ENCODE measurements at places on chromosomes 6 and 20. TPM values are rescaled to one million over a fixed set of nuclear protein-coding genes. Genes with fewer than 3 reads are reported as not detected.

The PARD6B gene
- total RNA-seq = 4.1 TPM

The TTBK1 gene
- 0.14 TPM for total RNA-seq

The FAM209A gene
- 0.62 TPM for total RNA-seq

The MAP1LC3A gene
- 0.62 TPM for total RNA-seq

The RIMS4 gene
- total RNA-seq = not detected

The SENP6 gene
- total RNA-seq = 68.2 TPM

The NOL7 gene
- total RNA-seq = 121 TPM

The SEL1L2 gene
- not detected for total RNA-seq

The GLP1R gene
- 0.56 TPM for total RNA-seq

The TP53INP2 gene
- 2.6 TPM for total RNA-seq

DNA sequence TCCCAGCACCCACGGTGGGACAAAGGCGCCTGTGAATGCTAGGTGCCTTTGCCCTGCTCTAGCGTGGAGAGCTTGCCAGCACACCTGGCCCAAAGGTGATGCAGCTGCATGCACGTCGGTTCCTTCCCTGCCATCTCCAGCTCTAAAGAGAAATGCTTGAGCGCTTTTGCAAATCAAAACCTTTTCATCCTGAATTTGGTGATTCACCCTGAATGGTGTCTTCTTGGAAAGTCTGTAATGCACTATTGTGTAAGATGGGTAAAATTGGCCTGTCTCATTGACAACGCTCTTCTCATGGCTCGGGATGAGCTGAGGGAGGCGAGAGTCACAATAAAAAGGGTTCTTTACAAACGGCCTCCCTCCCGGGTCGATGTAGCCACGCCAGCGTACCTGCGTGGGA lies 103.1 kb upstream of the ID4 start:
- H3K36me3 ChIP-seq = no peaks in the 10 kb centered on the region
- peaks cover 5% of the 10 kb centered on the region for H3K27me3 ChIP-seq
- DNase-seq = no peak
- H3K27ac ChIP-seq = no peak overlapping the region
- H3K4me1 ChIP-seq = no peaks in the 10 kb centered on the region
- H3K4me3 ChIP-seq = no peak overlapping the region

- H3K27ac ChIP-seq = no peak overlapping the region
- no peak overlapping the region for H3K4me3 ChIP-seq
- peaks cover 4% of the 10 kb centered on the region for H3K4me1 ChIP-seq
- no peak for DNase-seq
Observed at GRCh38 chr6:37068356-37069270, 63.2 kb downstream of the FGD2 start.

GRCh38 chr20:13186043-13186774 lies 34.9 kb upstream of the ISM1 start:
- no peak for DNase-seq
- H3K4me1 ChIP-seq = peaks cover 10% of the 10 kb centered on the region
- H3K36me3 ChIP-seq = peaks cover 6% of the 10 kb centered on the region
- peaks cover 14% of the 10 kb centered on the region for H3K27me3 ChIP-seq

GRCh38 chr6:77403424-77403823 lies 59.9 kb downstream of the HTR1B start:
- no peaks in the 10 kb centered on the region for H3K36me3 ChIP-seq
- no peak for DNase-seq
- H3K4me1 ChIP-seq = no peaks in the 10 kb centered on the region
- no peak overlapping the region for H3K4me3 ChIP-seq
- no peaks in the 10 kb centered on the region for H3K27me3 ChIP-seq

DNA sequence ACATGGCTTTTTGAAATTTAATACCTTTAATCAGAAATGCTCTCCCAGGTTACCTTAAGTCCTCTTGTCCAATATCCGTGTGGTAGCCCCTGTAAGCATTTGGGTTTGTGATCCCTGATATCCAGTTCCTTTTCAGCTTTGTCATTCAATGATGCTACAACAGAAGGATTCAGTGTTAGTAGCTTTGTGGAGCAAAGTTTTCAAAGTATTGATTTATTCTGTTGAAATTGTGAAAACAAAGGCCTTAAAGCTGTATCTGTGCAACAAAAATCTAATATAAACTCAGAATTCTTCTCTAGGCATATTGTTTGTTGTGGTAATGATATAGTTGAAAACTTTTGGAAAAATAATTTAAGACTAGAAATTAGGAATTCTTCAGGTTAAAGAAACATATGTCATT lies 91.9 kb downstream of the ADGRB3 start:
- H3K27ac ChIP-seq = no peak overlapping the region
- H3K4me3 ChIP-seq = no peak overlapping the region
- no peak for DNase-seq
- H3K4me1 ChIP-seq = no peaks in the 10 kb centered on the region
- H3K27me3 ChIP-seq = no peaks in the 10 kb centered on the region
- no peaks in the 10 kb centered on the region for H3K36me3 ChIP-seq

DNA sequence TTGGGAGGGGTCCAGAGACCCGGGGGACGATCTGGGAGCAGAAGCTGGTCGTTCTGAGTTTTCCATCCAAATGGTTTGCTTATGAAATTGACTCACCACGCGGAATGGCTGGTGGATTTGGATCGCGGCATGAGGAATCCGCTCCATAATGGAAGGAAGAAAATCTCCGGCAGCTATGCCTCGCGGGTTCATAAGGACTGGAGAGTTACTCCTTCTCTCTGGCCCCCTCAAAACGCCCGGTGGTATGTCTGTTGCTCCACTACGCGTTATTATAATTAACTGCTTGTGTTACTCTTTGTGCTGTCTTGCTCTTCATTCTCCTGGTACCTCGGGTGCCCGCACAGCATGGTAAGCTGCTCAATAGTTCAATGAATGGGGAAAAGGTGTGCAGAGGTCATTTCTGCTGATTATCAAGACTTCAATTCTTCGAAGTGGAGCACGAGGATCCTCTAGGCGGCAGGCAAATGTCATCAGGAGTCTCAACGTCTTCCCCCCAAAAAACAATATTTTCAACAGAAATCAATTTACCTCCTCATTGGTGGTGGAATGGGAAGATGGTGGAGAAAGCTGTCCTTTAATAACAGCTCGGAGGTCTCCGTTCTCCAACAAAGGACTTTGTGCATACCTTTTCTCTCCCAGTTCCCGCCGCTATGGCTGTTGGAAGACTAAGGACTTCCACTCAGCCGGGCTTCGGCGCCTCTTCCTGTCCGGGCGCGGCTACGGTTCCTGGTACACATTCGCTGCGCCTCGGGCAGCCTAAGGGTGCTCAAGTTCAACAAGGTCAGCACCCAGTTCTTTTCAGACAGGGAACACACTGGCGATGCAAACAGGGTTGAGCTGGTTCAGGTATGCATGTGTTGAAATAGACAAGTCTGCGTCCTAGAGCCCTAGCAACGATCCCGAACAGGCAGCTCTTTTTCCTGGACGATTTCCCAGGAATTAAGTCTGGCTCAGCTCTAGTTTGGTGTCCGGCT lies 9.2 kb upstream of the PRSS16 start:
- no peak overlapping the region for H3K27ac ChIP-seq
- no peak for DNase-seq
- peaks cover 80% of the 10 kb centered on the region for H3K27me3 ChIP-seq

DNA sequence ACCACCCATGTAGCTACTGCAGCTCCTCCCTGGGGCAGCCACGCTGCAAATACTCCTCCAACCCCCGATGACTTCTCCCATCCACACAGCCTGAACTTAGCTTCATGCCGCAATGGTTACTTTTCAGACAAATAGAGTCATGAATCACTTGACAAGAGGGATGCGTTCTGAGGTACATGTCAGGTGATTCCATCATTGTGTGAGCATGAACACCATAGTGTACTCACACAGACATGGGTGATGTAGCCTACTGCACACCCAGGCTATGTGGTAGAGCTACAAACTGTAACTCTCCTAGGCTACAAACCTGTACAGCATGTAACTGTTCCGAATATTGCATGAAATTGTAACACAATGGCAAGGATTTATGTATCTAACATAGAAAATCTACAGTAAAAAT lies 298.5 kb upstream of the SLC35B3 start:
- H3K27me3 ChIP-seq = peaks cover 3% of the 10 kb centered on the region
- DNase-seq = no peak
- H3K4me3 ChIP-seq = no peak overlapping the region
- peaks cover 1% of the 10 kb centered on the region for H3K4me1 ChIP-seq
- H3K27ac ChIP-seq = no peak overlapping the region

GRCh38 chr20:50371878-50372769 lies 138.1 kb upstream of the PTPN1 start:
- no peak overlapping the region for H3K27ac ChIP-seq
- H3K27me3 ChIP-seq = peaks cover 5% of the 10 kb centered on the region
- no peak for DNase-seq
- no peak overlapping the region for H3K4me3 ChIP-seq
- no peaks in the 10 kb centered on the region for H3K4me1 ChIP-seq

GRCh38 chr6:148221196-148221979 lies 121.2 kb upstream of the SASH1 start:
- no peak for DNase-seq
- H3K27ac ChIP-seq = no peak overlapping the region
- H3K4me1 ChIP-seq = no peaks in the 10 kb centered on the region
- no peak overlapping the region for H3K4me3 ChIP-seq

DNA sequence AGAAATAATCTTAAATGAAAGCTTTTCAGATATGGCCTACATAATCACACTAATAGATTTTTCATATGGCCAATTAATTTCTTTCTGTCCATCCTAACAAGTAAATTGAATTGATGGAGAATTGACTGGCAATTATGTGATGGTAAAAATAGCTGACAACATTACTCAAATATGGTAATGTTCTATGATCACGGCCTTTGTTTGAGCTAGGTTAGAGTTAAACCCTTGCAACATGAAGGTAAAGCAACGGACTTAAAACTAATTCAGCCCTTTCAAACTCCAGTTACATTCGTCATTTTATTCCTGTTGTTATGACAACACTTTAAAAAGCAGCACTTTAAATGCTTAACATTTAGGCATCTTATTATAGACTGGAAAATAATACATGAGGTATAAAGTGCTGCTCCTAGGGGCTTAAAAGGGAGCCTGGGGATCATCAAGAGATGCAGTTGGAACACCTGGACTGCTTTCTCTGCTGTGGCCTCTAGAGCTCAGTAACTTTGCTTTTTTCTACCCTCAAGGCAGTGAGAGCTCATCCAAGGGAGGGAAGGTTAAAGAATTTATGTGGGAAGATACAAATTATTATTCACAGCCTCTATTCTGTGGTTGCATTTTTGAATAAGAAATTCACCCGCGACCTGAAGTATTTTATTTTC lies 46.9 kb downstream of the RIPOR2 start:
- H3K27ac ChIP-seq = peak overlapping the region; percentile 88
- DNase-seq = no peak
- peaks cover 82% of the 10 kb centered on the region for H3K4me1 ChIP-seq

GRCh38 chr6:4114123-4114522 lies 21.3 kb downstream of the ECI2 start:
- H3K27me3 ChIP-seq = no peaks in the 10 kb centered on the region
- H3K36me3 ChIP-seq = peaks cover 35% of the 10 kb centered on the region
- no peak overlapping the region for H3K27ac ChIP-seq
- no peak for DNase-seq
- H3K4me1 ChIP-seq = no peaks in the 10 kb centered on the region
- H3K4me3 ChIP-seq = no peak overlapping the region

DNA sequence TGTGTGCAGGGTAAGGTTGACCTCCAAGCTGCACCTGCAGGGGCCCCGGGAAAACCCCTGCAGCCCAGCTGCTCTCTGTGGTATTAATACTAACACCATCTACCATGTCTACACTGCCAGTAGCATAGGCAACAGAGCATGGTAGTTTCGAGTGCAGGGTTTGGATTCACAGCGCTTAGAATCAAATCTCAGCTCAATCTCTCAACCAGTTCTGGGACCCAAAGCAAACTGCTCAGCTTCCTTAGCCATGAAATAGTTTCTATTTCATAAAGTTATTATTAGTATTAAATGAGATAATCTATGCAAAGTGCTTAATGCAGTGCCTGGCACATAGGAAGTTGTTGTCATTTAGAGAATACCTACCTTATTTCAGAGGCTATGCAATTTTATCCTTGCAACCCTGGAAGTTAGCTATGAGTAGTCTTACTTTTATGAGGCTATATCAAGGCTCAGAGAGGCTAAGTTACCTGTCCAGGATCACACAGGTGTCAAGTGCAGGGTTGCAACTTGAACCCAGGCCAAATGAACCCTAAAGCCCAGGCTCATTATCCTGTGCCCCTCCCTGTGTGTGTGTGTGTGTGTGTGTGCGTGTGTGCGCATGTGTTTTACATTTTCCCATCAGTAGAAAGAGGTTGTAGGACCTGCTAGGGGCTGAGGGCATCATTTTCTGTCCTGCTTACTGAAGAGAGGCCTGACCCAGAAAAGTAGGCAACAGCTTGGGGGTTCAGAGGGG lies 27.6 kb upstream of the MRPS18A start:
- no peaks in the 10 kb centered on the region for H3K36me3 ChIP-seq
- no peak overlapping the region for H3K27ac ChIP-seq
- peaks cover 7% of the 10 kb centered on the region for H3K27me3 ChIP-seq
- H3K4me1 ChIP-seq = no peaks in the 10 kb centered on the region
- no peak overlapping the region for H3K4me3 ChIP-seq
- DNase-seq = no peak

DNA sequence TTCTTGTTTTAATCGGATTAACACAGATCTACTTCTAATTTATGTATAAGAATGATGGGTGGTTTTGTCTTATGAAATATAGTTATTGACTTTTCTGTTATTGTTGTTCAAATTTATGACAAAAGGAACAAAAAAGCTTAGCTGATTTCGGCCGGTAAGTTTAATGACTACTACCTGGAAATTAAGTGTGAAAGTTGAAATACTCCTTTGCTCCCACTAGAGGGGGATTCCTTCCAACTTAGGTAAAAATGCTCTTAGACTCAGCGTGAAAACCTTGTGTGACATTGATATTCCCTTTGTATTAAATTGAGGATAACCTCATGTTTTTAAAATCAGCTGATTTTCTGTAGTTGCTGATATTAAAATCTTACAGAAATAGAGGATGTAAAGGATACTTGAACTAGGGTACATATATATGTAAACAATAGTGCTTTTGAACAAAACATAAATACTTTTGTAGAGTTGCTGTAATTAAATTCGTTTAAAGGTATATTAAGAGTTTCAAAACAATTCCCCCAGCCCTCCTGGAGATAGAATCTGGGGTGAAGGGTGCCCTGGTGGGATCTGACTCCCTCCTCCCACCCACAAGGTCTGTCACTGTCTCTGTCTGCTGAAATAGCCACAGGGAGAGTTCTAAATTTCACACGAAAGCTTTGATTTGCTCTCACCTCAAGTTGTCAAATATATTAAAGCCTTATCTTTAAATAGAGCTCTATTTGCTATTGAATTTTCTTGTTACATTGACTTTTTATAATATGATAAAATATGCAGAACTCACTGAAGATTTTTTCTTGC lies 257.5 kb downstream of the ARID1B start:
- peak overlapping the region; percentile 49 for H3K27ac ChIP-seq
- no peak for DNase-seq
